T-cell (primary cell): ENCODE measurements at places on chromosomes 3 and 15. TPM values are rescaled to one million over a fixed set of nuclear protein-coding genes. Genes with fewer than 3 reads are reported as not detected.

DNA sequence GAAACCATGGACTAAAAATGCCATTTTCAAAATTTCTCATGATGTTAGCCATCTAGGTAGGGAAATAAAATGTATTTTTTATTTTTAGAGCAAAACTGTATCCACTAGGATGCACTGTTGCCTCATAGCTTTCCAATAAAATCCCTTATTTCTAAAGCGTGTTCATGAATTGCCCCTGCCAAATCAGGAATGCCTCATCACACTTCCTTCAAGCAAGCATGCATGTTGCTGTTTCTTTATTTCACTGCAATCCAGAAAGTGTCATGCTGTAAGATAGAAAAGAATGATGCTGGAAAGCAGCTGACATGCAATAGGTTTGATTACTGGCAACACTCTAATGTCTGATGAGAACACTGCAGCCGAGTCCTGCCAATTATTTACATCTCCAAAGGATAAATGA is 239.5 kb downstream of the CHL1 start:
- DNase-seq, result no peak

- DNase-seq, result no peak
Observed at GRCh38 chr3:158127250-158128219, 17.6 kb downstream of the RSRC1 start.

DNA sequence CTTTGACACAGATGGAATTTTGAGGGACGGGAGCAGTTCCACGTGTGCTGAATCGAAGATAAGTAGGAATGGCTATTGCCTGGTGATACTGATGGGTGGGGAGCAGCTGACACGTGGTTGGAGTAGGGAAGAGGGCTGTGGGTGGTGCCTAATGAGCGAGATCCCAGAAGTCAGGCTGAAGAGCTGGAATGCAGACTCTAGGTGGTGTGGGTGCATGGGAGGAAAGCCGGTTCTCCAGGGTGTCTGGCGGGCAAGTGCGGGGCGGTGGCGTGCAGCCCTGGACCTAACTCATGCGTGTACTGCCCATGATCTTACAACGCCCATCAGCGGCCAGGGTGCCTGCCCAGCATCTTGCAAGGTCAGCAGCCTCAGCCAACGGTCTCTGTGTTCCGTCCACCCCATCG is 63.1 kb downstream of the ARNT2 start:
- DNase-seq, result no peak

The PPIP5K1 gene
- 47.1 TPM for total RNA-seq

DNA sequence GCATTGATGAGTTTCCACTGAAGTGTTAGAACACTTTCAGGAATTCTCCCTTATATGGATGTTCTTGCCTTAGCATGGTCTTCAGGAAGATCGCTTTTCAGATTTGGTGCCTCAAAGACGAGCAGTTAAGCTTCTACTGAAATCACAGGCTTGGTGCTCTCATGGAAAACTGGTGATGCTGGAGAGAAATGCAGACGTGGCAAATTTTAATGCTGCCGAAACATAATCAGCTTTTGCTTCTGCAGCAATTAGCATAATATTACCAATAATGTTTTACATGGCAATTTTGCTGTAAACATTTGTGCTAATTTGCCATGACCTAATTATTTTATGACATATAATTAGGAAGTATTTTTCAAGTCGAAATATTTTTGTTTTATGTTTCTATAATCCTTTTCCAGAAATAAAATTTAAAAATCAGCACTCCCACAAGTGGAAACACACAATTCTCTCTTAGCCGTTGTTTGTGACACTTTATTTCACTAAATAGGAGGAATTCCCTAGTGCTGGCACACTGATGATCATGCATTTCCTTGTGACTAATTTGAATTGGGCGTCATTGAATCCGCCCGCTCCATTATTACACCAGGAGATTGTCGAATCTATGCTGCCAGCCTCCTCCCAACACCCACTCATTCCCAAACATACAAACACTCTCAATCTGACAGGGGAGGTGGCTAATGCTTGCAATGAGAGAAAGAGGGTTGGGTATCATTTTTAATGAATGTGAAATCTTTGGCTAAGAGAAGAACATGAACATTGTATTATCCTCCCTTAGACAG is 506.8 kb upstream of the PPP2R3A start:
- DNase-seq, result no peak

The CDCP1 gene
- total RNA-seq, result 1.7 TPM

- no peak for DNase-seq
Observed at GRCh38 chr3:150783920-150784746, 21.2 kb upstream of the SIAH2 start.

DNA sequence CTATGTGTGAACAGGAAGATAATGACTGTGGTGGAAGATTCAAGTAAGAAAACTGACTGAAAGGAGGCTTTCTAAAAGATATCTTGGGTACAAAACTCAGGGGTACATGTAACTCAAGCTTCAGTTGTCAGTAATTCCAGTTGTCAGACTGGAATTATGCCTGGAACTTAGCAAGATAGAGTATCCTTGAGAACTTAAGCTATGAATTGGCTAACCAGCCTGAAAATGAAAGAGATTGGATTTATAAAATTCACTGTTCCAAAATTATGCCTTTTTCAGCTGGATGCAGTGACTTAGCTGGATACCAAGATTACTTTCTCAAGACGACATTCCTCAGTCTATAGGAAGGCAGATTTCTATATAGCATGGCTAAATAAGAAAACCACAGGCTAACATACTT is 221.9 kb upstream of the ZBTB20 start:
- no peak for DNase-seq

DNA sequence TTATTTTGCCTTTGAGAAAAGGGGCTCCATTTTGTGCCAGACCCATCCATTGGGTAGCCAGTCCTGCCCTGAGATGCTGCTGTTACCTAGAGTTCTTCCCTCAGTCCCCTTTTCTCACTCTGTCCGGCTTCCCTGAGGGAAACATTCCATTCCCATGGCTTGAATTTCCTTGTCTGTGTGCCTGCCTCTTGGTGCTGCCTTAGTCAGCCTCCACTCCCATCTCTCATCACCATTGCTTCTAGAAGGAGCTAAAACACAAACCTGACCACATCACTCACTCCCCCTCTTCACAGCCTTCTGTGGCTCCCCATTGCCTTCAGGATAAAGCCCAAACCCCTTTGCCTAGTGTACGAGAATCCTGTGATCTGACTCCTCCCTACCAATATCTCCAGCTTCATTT is 25.2 kb upstream of the C2CD4B start:
- no peak for DNase-seq

The STRIT1 gene
- total RNA-seq, result not detected
